Activated naive CD4-positive, alpha-beta T cell treated with anti-CD3 and anti-CD28 coated beads, Interleukin-2, amount 10 ng/mL, durations not matched to agents 7 days and 5 days (primary cell): ENCODE measurements at places on chromosomes 16 and 17.

DNA sequence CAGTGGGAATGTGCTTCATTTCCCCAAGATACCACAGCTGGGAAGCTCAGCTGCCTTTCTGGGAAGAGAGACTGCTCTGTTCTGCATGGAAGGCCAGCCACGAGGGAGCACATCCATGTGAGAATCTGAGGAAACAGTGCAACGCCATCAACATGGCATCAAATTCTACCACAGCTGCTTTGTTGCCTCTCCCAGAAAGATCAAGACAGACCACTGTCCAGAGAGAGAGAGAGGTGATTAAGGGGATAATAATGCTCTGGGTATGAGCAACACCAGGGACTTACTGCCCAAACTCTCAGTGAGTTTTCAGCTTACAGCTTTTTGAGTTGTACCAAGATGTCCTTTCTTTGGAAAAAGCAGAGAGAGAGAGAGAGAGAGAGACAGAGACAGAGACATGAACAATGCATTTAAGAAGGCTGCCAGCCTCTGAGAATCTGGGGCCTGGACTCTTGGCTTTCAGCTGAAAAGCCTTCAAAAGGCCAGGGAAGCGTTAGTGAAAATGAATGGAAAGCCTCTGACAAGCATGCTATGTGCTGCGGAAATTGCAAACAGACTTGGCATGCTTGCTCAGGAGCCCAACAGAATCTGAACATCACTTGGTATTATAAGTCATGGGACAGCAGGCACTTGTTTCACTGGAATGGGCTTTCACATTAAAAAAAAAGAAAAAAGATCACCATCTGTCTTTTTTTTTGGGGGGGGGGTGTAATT, 223.1 kb downstream of the MAP2K6 start:
- H3K36me3 ChIP-seq, result no peaks in the 10 kb centered on the region
- no peak overlapping the region for H3K27ac ChIP-seq
- DNase-seq, result no peak
- no peak overlapping the region for H3K4me3 ChIP-seq

DNA sequence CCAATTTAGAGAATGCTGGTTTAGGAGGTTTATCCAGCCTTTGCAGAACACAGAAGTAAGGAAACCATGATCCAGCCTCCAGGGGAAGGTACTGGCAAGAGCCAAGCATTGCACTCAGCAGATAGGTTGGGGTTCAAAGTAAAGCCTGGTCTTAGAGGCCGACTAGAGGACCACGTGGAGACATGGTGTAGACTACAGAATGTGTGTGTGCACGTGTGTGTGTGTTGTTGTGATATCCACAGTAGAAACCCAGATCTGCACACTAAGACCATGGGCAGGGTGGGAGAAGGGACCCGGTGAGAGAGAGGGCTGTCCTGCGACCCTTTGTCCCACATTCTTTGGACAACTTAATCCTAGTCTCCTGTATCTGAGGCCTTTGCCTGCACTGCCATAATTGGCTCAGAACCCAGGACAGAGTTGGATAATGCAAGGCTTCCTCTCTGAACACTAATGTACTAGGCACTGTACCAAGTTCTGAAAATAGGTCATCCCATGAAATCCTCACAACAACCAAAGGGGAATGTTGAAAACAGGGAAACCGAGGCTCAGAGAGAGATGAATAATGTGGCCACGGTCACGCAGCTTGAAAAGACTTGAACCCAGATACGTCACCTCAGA, 325.1 kb upstream of the HSBP1 start:
- H3K27ac ChIP-seq, result no peak overlapping the region
- DNase-seq, result no peak
- H3K27me3 ChIP-seq, result no peaks in the 10 kb centered on the region
- H3K4me1 ChIP-seq, result no peaks in the 10 kb centered on the region
- H3K4me3 ChIP-seq, result no peak overlapping the region
- H3K36me3 ChIP-seq, result no peaks in the 10 kb centered on the region

- no peak for DNase-seq
- H3K4me1 ChIP-seq, result peaks cover under 1% of the 10 kb centered on the region
- H3K27me3 ChIP-seq, result peaks cover 27% of the 10 kb centered on the region
- H3K4me3 ChIP-seq, result no peak overlapping the region
- no peak overlapping the region for H3K27ac ChIP-seq
- H3K36me3 ChIP-seq, result no peaks in the 10 kb centered on the region
Observed at GRCh38 chr16:66853261-66854139, 9.3 kb downstream of the CA7 start.

- no peaks in the 10 kb centered on the region for H3K4me1 ChIP-seq
- no peak overlapping the region for H3K4me3 ChIP-seq
- no peak for DNase-seq
- no peak overlapping the region for H3K27ac ChIP-seq
- peaks cover 16% of the 10 kb centered on the region for H3K27me3 ChIP-seq
Observed at GRCh38 chr16:81198635-81199034, 39.9 kb upstream of the BCO1 start.

DNA sequence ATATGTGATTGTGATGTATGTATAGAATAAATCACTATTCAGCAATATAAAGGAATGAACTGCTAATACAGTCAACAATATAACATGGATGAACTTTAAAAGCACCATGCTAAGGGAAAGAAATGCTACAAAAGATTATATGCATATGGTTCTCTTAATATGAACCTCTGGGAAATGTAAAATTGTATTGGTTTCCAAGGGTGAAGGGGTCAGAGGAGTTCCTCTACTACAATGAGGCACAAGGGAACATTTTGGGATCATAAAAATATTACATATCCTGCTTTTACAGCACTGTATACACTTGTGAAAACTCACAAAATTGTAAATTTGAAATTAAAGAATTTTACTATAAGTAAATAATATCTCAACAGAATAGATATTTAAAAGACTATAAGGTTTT, 111.4 kb downstream of the CA10 start:
- no peaks in the 10 kb centered on the region for H3K36me3 ChIP-seq
- H3K27ac ChIP-seq, result no peak overlapping the region
- H3K4me3 ChIP-seq, result no peak overlapping the region
- no peak for DNase-seq
- H3K4me1 ChIP-seq, result no peaks in the 10 kb centered on the region
- H3K27me3 ChIP-seq, result no peaks in the 10 kb centered on the region
